Stimulated activated CD8-positive, alpha-beta memory T cell treated with anti-CD3 and anti-CD28 coated beads, Interleukin-12 subunit alpha, Interleukin-12 subunit beta, amount 100 ng/mL, for 1 hour (primary cell): ENCODE measurements at places on chromosomes 3 and 15.

DNA sequence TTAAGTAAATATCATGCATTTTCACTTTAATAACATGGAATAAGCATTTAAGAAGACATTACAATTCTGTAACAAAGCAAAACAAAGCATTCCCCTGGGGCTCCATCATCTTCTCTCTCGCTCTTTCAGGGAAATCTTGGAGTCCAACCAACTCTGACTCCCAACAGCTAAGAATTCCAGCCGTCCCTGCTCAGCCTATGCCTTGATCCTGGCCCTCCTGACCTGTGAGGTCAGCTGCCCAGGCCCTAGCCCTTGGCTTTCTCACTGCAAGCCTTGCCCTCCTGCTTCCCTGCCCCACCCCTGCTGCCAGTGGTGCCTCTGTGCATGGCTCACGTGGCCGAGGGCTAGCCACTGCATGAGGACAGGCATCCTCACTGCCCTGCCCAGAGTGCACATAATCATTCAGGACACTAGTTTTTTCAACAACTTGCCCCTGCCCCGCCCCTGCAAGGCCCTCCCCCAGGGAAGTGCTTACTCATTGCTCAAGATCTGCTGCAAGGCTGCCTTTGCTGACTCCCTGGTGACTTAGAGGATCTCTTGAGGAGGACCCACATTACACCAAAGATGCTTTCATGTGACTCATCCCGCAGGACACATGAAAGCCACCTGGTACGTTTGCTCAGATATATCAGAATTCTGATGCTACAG is 37.6 kb downstream of the MTMR10 start:
- no peak for DNase-seq

DNA sequence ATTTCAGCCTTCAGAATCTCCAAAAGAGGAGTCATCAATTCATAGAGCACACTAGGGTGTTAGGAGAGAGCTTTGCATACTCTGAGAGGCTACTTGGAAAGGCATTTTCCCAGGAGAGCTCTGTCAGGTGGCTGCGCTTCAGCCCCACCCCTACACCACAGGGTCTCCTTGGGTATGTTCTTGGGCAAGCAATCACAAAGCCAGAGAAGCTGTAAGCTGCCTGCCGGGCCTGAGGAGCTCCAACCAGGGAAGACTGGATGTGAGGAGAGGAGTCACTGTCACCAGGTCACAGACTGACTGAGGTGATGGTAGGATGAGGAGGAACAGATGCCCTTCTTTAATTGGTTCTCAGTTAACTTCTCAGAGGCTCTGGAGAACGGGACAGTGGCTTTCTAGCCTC is 9.8 kb upstream of the RPSA start:
- no peak for DNase-seq

GRCh38 chr3:118884748-118885206 is 149.9 kb downstream of the IGSF11 start:
- peak; percentile 66 for DNase-seq

DNA sequence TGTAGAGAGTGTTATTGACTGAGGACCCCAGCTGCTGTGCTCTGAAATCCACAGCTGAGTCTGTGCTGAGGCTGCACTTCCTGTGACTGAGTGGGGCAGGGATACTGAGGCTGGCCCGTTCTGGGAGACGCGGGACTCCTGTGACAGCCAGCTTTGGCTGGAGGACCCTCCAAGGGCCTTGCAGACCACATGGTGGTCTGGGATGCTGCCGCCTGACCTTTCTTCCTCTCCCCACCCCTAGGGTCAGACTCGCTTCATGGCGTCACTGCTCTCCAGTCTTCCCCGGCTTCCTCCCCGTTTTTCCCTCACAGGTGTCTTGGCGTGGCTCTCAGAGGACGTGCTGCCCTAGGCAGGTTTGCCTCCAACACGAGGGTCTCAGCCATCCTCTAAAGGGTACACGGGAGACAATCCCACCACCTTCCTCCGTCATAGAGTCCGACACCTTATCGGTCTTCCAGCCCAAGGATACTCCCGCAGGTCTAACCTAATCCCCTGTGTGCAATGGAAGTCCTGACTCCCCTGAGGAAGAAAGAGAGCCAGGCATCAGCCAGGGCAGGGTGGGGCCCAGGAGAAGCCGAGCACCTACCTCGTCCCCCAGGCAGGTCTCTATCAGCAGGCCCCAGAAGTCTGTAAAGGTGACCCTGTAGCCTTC is 19.9 kb upstream of the EHD4 start:
- DNase-seq = no peak

GRCh38 chr15:31489281-31489680 is 162.6 kb downstream of the KLF13 start:
- no peak for DNase-seq

DNA sequence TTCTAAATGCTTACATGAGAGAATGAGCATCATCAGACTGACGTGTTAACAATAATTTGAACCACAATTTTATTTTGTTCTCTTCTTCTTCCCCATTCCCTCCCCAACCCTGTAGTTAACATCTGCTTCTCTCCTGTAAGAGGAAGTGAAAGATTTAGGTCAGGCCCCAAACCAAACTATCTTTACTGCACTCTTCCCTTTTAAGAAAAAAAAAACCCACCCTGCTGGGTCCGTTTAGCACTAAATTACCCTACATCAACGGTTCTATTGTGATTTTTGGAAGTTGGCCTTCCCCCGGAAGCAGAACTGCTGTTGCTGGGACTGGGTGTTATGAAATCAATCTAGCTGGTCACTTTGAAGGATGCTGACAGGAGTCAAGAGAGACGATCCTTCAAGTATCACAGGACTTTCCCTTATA is 49.4 kb downstream of the NFKBIZ start:
- DNase-seq = no peak

GRCh38 chr3:101722394-101723173 is 1.8 kb upstream of the CEP97 start:
- no peak for DNase-seq

- DNase-seq = no peak
These were observed 436.4 kb upstream of the GOLIM4 start for GRCh38 chr3:168532135-168532534.
